ENCODE measurements at places on chromosomes 1 and 21. TPM values are rescaled to one million over a fixed set of nuclear protein-coding genes. Genes with fewer than 3 reads are reported as not detected.

DNA sequence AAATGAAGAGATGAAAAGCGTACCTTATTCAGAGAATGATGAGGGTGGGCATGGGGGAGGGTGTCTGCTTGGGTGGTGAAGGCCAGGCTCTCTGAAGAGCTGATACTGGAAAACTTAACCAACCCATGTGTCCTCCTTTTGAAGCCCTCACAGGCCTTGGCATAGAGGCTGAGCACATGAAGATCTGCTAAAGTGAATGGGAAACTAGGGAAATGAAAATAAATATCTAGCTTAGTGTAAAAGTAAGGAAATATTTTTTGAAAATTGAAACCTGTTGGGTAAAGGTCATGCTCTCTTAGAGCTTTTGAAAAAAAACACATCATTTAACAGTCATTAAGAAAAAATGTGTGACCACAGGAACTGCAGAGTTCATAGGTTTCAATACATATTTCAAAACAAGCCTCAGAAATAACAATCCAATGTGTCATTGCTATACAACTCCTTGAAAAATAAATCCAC, 40.5 kb upstream of the RALGPS2 start:
- H3K4me3 ChIP-seq, result no peak overlapping the region
- peaks cover 49% of the 10 kb centered on the region for H3K4me1 ChIP-seq
- peak; percentile 65 for DNase-seq
- H3K27me3 ChIP-seq, result no peaks in the 10 kb centered on the region
- peak overlapping the region; percentile 32 for H3K27ac ChIP-seq

- H3K27me3 ChIP-seq, result no peaks in the 10 kb centered on the region
- DNase-seq, result no peak
- peaks cover 23% of the 10 kb centered on the region for H3K4me1 ChIP-seq
- H3K27ac ChIP-seq, result no peak overlapping the region
- H3K36me3 ChIP-seq, result no peaks in the 10 kb centered on the region
- no peak overlapping the region for H3K4me3 ChIP-seq
These were observed 1.8 kb downstream of the VANGL2 start for GRCh38 chr1:160402001-160402795.

DNA sequence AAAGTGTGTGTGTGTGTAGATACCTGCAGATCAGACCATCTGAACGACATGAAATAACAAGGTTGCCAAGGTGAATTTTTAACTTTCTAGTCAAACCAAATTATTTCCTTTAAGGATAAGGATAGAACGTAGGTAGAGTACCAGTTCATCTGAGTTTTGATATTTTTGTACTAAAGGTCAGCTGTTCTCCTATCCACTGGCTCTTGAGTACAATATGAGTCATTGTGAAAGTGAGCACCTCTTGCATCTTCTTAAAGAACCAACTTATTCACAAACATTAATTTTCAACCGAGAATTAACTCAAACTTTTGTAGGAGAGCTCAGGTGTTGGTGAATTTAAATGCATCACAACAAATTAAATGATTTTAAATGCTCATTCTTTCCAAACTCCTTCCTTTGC, 71.5 kb downstream of the IFI44 start:
- no peaks in the 10 kb centered on the region for H3K36me3 ChIP-seq
- no peaks in the 10 kb centered on the region for H3K4me1 ChIP-seq
- no peaks in the 10 kb centered on the region for H3K27me3 ChIP-seq
- DNase-seq, result no peak

GRCh38 chr1:82695443-82695842, 894.7 kb downstream of the ADGRL2 start:
- no peak overlapping the region for H3K4me3 ChIP-seq
- H3K27ac ChIP-seq, result no peak overlapping the region
- H3K27me3 ChIP-seq, result no peaks in the 10 kb centered on the region
- no peaks in the 10 kb centered on the region for H3K36me3 ChIP-seq
- no peak for DNase-seq
- H3K4me1 ChIP-seq, result no peaks in the 10 kb centered on the region

DNA sequence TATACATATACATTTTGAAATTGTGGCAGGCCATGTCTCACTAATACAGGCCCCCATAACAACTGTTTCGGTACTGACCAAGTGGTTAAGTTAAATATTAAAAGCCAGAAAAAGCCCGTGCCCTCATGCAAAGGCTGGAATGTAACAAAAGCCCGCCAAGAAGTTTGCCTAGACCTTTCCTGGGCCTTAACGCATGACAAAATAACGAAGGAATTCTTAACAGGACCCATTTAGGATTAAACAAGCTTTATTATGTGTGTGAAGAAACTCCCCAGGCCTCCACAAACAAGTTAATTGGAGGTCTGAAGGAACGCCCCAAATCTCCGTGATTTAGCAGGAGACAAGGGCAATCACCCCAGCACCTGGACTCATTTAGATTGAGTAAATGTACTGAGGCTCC, 42.4 kb downstream of the TNFSF4 start:
- H3K4me1 ChIP-seq, result no peaks in the 10 kb centered on the region
- no peak overlapping the region for H3K27ac ChIP-seq
- no peaks in the 10 kb centered on the region for H3K27me3 ChIP-seq
- no peak overlapping the region for H3K4me3 ChIP-seq
- no peaks in the 10 kb centered on the region for H3K36me3 ChIP-seq

DNA sequence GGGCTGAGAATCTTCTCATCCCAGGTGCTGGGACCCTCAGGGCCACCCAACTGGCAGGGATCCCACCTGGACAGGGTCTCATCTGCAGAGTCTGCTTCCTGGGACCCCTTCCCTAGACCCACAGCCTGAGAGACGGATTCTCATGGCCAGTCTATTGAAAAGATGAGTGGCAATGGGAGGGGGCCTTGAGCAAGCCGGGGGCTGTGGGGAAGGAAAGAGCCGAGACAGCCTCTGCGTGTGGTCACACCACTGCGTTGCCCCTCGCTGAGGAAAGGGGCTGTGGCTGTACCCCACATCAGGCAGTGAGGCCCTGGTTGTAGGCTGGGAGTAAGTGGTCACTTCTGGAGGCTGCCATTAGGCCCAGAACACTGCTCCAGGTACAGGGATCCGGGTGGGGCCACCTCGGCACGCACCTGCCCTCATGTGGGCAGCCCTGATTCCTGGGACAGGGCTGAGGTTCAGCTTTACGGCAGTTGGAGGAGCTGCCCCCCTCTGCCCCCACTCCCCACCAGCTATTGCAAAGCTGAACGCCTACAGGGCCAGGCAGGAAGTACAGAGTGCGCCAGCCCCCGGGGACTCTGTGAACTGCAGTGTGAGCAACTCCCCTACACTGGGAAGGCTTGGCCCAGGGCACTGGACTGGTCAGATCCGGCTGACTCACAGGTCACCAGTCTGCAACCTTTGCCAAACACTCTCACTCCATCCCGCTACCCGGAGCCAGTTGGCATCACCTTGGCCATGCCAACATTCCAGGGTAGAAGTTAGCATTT, 106.9 kb downstream of the RIPK4 start:
- DNase-seq, result no peak
- H3K27ac ChIP-seq, result no peak overlapping the region
- no peaks in the 10 kb centered on the region for H3K36me3 ChIP-seq
- H3K27me3 ChIP-seq, result peaks cover 19% of the 10 kb centered on the region

GRCh38 chr1:94095112-94095637, 25.8 kb downstream of the ABCA4 start:
- H3K27me3 ChIP-seq, result no peaks in the 10 kb centered on the region
- DNase-seq, result no peak
- no peak overlapping the region for H3K4me3 ChIP-seq
- H3K4me1 ChIP-seq, result no peaks in the 10 kb centered on the region
- no peak overlapping the region for H3K27ac ChIP-seq
- H3K36me3 ChIP-seq, result no peaks in the 10 kb centered on the region

GRCh38 chr1:19620786-19621185, 23.3 kb upstream of the NBL1 start:
- no peaks in the 10 kb centered on the region for H3K4me1 ChIP-seq
- H3K36me3 ChIP-seq, result no peaks in the 10 kb centered on the region
- no peak overlapping the region for H3K27ac ChIP-seq
- no peak overlapping the region for H3K4me3 ChIP-seq
- no peaks in the 10 kb centered on the region for H3K27me3 ChIP-seq

GRCh38 chr1:28819020-28819419, 7.0 kb downstream of the OPRD1 start:
- no peak overlapping the region for H3K4me3 ChIP-seq
- no peaks in the 10 kb centered on the region for H3K27me3 ChIP-seq
- DNase-seq, result no peak
- H3K4me1 ChIP-seq, result no peaks in the 10 kb centered on the region
- H3K27ac ChIP-seq, result no peak overlapping the region
- H3K36me3 ChIP-seq, result no peaks in the 10 kb centered on the region

DNA sequence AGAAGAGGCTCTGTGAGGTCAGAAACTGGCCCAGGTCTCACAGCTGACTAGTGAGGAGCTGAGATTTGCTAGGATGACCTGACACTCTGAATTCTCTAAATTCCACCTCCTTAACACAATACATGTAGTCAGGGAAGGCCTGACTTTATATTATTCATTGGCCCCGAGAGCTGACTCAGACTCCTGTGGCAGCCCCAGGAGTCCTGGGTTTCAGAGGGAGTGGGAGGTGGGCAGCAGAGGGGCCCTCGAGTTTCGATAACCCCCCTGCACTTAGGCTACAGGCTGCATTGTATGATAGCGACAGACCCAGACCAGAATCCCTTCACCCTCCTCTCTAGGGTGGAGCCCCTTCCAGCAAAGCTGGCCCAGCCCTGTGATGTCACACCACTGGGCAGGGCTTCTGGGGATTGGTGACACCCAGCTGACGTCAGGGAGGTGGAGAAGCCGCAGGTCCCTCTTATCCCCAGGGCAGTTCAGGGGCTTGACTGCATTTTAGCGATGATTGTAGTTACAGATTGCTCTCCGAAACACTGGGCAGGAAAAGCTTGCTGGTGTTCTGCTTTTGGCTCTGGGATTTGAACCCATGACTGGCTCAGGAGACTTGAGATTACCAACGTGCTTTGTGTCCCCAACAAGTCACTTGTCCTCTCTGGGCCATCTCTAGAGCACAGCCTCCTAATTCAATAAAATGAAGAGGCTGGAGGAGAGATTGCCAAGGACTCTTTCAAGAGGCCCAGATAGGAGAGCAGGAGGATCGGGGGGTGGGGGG, 17.0 kb upstream of the GPR37L1 start:
- peak overlapping the region; percentile 40 for H3K4me3 ChIP-seq
- H3K36me3 ChIP-seq, result no peaks in the 10 kb centered on the region
- peaks cover 58% of the 10 kb centered on the region for H3K4me1 ChIP-seq

The CIART gene
- total RNA-seq, result 0.22 TPM

The RIPK4 gene
- 9.9 TPM for total RNA-seq

The ATP1A4 gene
- not detected for total RNA-seq

The IGSF21 gene
- total RNA-seq, result not detected

The LCE2B gene
- total RNA-seq, result not detected

All from HCT116 (cell line).